ENCODE measurements at places on chromosomes 7 and 10. TPM values are rescaled to one million over a fixed set of nuclear protein-coding genes. Genes with fewer than 3 reads are reported as not detected.

The SBDS gene
- total RNA-seq = 111 TPM

The SMO gene
- total RNA-seq = 29.6 TPM

The ARID5B gene
- total RNA-seq = 17.1 TPM

The GNGT1 gene
- total RNA-seq = not detected

The DNAJC12 gene
- 42.8 TPM for total RNA-seq

The HOXA5 gene
- 10.3 TPM for total RNA-seq

The CLRN3 gene
- total RNA-seq = not detected

The VSTM4 gene
- not detected for total RNA-seq

The LEP gene
- total RNA-seq = not detected

The IDI2 gene
- 0.08 TPM for total RNA-seq

The AIFM2 gene
- total RNA-seq = 8.1 TPM

The PRKAR2B gene
- 23.1 TPM for total RNA-seq

The CALN1 gene
- not detected for total RNA-seq

The METTL27 gene
- total RNA-seq = 1.8 TPM

The CYP3A5 gene
- not detected for total RNA-seq

The TLX1 gene
- not detected for total RNA-seq

The GIMAP4 gene
- not detected for total RNA-seq

The SH2D4B gene
- total RNA-seq = 0.11 TPM

The GJC3 gene
- 0.29 TPM for total RNA-seq

The PNLIP gene
- not detected for total RNA-seq

The PRSS1 gene
- not detected for total RNA-seq

The GNAT3 gene
- not detected for total RNA-seq

The C10orf105 gene
- total RNA-seq = not detected

The RAMP3 gene
- not detected for total RNA-seq

The STOX1 gene
- total RNA-seq = 1.8 TPM

The CRYGN gene
- not detected for total RNA-seq

The CHRM2 gene
- 0.05 TPM for total RNA-seq

The ARL5B gene
- total RNA-seq = 13.3 TPM

The BLVRA gene
- total RNA-seq = 34.9 TPM

The HMX3 gene
- total RNA-seq = 0.32 TPM

The MYO1G gene
- 0.26 TPM for total RNA-seq

The GRID1 gene
- 0.64 TPM for total RNA-seq

The ZNF33B gene
- total RNA-seq = 7.8 TPM

The GATA3 gene
- total RNA-seq = not detected

The SNX10 gene
- 203 TPM for total RNA-seq

The HYAL4 gene
- not detected for total RNA-seq

The HMX2 gene
- total RNA-seq = not detected

The GNG11 gene
- 40.3 TPM for total RNA-seq

The RPEL1 gene
- total RNA-seq = 0.05 TPM

The AKR1D1 gene
- total RNA-seq = 0.13 TPM

The TAS2R16 gene
- total RNA-seq = not detected

The OAT gene
- 157 TPM for total RNA-seq

The CALHM3 gene
- not detected for total RNA-seq

The RAB11FIP2 gene
- total RNA-seq = 18.0 TPM

The CD36 gene
- total RNA-seq = 35.2 TPM

The CTAGE6 gene
- not detected for total RNA-seq

The OGDHL gene
- total RNA-seq = 16.3 TPM

The KNDC1 gene
- 0.34 TPM for total RNA-seq

The CPA5 gene
- not detected for total RNA-seq

All from SK-MEL-5 (cell line).